K562 (cell line): ENCODE measurements at places on chromosomes 5 and 9. TPM values are rescaled to one million over a fixed set of nuclear protein-coding genes. Genes with fewer than 3 reads are reported as not detected.

SOX30 gene
- not detected in 2 replicates for total RNA-seq

CKMT2 gene
- total RNA-seq: not detected in 2 replicates

- H3K4me1 ChIP-seq: no peaks in the 10 kb centered on the region
- H3K4me3 ChIP-seq: no peak overlapping the region
- H3K27ac ChIP-seq: no peak overlapping the region
- H3K36me3 ChIP-seq: no peaks in the 10 kb centered on the region
- DNase-seq: no peak
Observed at GRCh38 chr5:38853753-38854470, 8.1 kb downstream of the OSMR start.

DNA sequence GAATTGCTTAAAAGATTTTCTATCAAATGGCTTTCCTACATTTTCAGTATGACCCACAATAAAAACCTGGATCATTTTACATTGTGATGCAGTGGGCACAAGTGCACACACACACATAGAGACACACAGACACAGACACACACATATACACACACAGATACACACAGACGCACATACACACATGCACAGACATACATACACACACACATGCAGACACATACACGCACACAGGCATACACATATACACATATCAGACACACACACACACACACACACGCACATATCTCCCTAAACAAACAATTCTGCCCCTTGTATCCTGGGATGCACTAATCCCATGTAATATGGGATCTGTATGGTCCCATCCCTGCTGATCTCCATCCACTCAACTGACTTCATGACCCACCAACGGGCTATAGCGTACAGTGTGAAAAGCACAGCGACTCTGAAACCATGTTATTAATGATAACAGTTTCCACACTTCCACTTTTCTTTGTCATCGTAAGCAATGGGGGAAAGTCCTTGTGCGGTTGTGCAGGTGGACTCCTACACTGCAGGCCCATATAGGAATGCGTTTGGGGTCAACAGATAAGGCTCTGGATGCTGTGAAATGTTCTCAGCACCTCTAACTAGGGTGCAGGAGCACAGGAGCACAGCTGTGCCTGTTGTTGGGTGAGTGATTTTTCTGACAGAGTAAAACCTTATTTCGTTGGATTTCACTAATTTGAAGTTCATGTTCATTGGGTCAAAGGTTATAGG is 52.7 kb downstream of the DAP start:
- H3K27me3 ChIP-seq: no peaks in the 10 kb centered on the region
- peak; percentile 88 for DNase-seq
- peaks cover 50% of the 10 kb centered on the region; the same call in 2 of the 3 replicates for H3K4me1 ChIP-seq
- peaks cover 71% of the 10 kb centered on the region for H3K36me3 ChIP-seq
- H3K4me3 ChIP-seq: no peak overlapping the region

GRCh38 chr5:107025712-107026497 is 644.8 kb downstream of the EFNA5 start:
- no peaks in the 10 kb centered on the region for H3K27me3 ChIP-seq
- no peaks in the 10 kb centered on the region for H3K4me1 ChIP-seq
- H3K36me3 ChIP-seq: no peaks in the 10 kb centered on the region
- H3K27ac ChIP-seq: no peak overlapping the region
- H3K4me3 ChIP-seq: no peak overlapping the region

DNA sequence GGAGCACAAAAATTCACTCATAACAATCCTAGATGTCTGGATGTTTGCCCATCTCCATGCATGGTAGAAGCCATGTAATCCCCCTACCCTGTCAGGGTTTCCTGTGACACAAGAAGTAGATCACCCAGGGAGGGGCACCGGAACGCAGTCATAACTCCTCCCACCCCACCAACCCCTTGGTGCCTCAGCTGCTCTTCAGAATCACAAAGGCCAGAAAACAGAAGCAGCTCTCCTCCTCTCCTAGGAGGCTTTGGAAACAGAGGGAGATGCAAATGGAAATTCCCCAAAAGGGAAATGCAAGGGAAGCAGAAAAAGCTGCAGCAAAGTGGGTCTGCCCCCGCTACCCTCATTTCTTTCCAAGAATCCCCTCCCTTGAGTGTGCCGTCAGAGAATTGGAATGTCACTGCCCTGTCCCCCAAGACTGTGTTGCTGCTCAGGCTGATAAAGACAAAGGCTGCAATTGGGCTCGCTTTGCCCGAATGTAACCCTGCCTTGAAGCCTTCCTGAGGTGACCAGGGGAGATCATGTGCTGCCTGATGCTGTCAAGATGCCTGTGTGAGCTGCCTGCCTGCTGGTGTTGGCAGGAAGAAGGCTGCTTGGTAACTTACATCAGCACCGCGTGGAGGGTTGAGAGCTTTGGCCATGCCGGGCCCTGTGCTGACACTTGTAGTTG is 65.5 kb upstream of the ABCA1 start:
- H3K4me1 ChIP-seq: peaks cover 15% of the 10 kb centered on the region
- H3K27me3 ChIP-seq: no peaks in the 10 kb centered on the region
- no peak overlapping the region for H3K27ac ChIP-seq
- H3K36me3 ChIP-seq: no peaks in the 10 kb centered on the region
- no peak overlapping the region for H3K4me3 ChIP-seq
- DNase-seq: no peak

DNA sequence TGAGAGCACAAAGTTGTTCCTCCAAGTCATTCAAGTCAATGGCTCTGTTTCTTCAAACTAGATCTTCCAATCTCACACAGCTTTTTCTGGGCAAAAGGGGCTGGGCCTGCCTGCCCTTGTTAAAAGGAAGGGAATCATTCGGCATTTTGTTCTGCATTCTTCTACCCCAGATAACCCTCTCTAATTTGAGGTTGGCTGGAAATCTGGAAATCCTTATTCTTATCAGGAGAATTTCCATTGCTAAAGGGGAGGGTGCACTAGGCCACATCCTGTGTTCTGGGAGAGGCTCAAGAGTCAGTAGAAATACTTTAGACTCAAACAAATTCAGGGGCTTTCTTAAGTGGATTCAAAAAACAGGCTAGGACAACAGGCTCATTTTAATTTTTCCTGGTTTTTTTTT is 384.7 kb upstream of the ZNF462 start:
- H3K27me3 ChIP-seq: no peaks in the 10 kb centered on the region
- H3K4me1 ChIP-seq: no peaks in the 10 kb centered on the region
- no peak overlapping the region for H3K27ac ChIP-seq
- no peak overlapping the region for H3K4me3 ChIP-seq

DNA sequence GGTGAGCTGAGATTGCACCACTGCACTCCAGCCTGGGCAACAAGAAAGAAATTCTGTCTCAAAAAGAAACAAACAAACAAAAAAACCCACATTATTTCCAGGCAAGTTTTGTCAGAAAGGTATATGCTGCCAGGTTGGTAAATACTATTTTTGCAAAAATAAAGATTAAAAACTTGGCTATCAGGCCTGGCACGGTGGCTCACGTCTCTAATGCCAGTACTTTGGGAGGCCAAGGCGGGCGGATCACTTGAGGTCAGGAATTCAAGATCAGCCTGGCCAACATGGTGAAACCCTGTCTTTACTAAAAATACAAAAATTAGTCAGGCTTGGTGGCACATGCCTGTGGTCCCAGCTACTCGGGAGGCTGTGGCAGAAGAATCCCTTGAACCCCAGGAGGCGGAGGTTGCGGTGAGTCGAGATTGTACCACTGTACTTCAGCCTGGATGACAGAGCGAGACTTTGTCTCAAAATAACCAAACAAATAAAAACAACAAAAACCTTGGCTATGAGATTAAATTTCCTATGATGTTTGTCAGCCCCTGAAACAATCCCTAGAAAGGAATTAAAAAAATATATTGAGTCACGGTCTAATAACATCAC is 22.7 kb downstream of the AGXT2 start:
- no peak for DNase-seq
- no peak overlapping the region for H3K4me3 ChIP-seq
- H3K27me3 ChIP-seq: peaks cover 7% of the 10 kb centered on the region
- no peaks in the 10 kb centered on the region for H3K4me1 ChIP-seq

- DNase-seq: no peak
- H3K27me3 ChIP-seq: no peaks in the 10 kb centered on the region
- H3K36me3 ChIP-seq: no peaks in the 10 kb centered on the region
- H3K4me3 ChIP-seq: no peak overlapping the region
Observed at GRCh38 chr9:115596021-115596745, 478.2 kb upstream of the TNC start.

GRCh38 chr9:29657821-29658220 is 2084.5 kb upstream of the C9orf72 start:
- H3K4me3 ChIP-seq: no peak overlapping the region
- H3K4me1 ChIP-seq: no peaks in the 10 kb centered on the region
